ENCODE measurements at places on chromosomes 5 and 9.

DNA sequence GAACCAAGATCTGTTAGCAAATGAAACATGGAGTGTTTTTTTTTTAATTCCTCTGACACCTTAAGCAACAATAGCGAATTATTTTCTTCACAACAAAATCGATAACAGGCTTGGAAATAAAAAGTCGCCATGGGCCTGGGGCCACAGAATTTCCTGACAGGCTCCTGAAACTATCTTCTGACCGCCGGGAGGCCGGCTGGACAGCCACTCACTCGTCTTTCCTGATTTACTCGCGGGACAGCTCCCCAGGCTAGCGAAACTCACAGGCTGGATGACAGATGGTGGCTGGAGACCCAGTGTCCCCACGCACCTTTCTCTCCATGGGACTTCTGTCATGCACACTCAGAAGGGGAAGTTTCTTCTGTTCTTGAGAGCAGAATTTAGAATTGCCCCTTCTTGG is 143.3 kb upstream of the IRX2 start:
- no peak for DNase-seq

DNA sequence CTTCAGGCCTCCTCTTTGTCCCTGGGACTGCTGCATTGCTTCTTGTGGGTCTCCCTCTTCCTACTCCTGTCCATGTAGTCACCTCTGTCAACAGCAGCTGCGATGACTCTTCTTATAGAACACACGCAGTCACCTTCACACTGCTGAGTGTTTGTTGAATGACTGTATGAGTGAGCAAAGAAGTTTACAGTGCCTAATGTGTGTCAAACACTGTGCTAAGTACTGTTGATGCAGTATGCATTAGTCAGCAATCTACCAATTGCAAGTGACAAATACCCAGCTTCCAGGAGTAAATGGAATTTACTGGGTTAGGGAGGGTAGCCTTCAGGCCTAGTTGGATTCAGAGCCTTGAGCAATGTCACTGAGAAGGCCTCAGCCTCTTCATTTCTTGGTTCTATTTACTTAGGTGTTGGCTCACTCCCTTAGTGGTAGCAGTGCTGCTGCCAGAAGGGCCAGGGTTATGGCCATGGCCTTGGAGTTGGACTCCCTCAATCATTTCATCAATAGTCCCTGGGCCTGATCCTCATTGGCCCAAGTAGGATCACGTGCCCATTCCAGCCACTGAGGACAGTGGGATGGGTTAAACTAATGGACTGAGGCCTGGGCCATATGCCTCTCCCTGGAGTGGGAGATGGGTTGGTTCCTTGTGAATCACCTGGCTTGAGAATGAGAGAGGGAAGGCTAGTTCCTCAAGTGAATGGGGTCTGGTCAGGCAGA is 93.5 kb downstream of the RGS3 start:
- no peak for DNase-seq

DNA sequence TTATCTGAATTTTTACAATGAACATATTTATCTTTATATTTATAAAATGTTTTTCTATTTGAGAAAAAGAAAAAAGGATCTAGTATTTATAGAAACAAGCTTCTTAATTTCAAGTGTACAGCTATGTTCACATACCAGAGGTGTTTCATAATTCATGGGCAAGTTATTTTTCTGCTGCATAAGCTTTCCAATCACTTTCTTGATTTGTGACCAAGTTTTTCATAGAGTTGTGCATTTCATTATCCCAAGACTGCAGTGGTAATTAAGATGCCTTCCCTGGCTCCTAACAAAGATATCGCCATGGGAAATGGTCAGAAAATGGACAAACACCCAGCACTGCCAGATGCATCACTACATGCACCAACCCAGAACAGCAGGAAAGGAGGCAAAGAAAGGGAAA is 124.6 kb downstream of the GNAQ start:
- no peak for DNase-seq

DNA sequence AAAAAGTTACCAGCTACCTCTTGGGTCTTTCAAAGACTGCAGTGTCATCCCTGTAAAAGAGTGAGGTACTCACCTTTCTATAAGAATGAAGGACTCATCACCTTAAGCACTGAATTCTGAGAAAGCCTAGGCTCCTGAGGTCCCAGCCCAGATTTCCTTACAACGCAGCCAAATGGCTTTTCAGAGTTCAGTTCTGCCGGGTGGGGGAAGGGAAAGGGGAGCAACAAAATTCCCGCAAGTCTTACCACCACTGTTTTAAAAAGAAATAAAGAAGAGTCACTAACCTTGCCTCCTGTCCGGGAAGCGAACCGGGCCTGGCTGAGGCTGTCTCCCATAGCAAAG is 373 bp downstream of the ADAMTS12 start:
- DNase-seq = peak; percentile 36

- DNase-seq = no peak
Measured at GRCh38 chr5:56083286-56083854, 88.6 kb upstream of the IL6ST start.

GRCh38 chr5:35956429-35956828 is 18.0 kb upstream of the CAPSL start:
- DNase-seq = no peak

DNA sequence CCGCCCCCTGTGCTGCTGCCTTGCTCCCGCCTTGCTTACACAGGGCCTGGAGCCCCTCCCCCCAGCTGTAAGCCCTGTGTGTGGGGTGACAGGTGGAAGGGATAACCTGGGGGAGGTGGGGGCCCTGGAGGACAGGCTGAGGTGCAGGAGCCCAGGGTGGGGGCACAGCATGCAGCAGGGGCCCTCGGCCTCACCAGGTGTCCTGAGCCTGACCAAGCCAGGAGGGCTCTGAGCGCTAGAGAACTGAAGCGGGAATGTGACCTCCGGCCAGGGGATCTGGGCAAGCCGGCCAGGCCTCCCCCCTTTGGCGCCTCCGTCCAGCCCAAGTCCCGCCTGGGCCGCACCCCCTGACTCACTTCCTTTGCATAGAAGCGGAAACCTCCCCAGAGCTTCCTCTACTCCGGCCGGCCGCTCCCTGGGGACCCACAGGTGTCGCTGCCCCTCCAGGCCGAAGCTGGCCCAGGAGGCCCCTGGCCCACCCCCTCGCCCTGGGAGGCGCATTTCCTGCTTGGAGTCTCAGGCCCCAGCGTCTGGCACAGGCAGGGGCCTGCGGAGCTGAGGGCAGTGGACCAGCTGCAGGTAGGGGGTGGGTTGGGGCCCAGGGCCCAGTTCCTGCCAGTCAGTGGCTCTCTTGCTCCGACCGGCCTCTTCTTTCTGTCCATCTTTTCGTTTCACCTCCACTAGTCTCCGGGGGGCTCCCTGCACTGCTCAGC is at the start of gene TOR4A:
TOR4A (plus strand) TSS at position 398 of the 713 bp plus-strand sequence. CDS start 964 bp downstream, outside the sequence.
- DNase-seq = peak; percentile 73

DNA sequence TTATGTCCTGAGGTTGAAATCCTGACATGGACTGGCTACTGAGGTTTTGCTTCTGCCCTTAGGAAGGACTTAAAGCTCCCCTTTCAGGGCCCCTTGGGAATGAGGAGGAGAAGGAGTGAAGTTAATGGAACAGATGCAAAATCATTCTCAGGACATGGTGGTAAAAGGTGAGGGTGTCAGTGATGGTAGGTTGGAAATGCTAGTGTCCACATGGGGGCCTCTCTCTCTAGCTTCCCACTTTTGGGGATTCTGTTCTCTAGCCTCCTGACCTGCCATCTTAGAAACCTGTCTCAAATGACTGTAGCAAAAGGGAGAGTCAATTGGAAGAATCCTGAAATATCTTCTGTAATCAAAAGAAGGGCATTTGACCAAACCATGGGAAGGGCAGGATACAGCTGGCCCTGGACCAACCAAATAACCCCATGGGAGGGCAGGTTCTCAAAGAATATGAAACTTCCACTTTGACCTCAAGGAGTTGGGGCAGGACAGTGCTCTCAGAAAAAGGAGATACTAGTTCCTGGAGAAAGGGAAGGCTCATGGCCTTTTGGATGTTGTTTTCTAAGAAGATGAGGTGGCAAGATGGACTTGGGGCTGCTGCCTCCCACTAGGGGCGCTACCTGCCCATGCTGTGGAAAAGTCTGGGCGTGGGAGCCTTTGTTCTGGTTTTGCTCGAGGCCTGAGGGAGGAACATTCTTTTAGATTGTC is 21.2 kb upstream of the MLANA start:
- no peak for DNase-seq

DNA sequence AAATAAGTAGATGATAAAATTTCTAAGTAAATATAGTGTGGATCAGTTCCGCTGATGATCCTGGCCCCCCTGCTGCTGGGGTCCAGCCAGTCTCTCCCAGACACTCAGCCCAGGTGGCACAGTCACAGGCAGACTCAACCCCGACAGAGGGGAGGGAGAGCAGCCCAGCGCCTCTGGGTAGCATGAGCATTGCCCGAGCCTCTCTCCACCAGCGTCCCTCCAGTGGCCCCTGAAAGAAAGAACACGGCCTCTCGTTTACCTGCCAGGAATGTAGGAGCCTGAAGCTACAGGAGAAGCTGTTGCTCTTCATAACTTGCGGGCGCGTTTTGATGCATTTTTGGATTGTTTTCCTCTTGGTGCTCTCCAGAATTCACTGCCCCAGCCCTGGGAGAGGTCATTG is 68.8 kb upstream of the ICE1 start:
- no peak for DNase-seq

- no peak for DNase-seq
Measured at GRCh38 chr5:76986825-76987526, 34.1 kb downstream of the CRHBP start.

DNA sequence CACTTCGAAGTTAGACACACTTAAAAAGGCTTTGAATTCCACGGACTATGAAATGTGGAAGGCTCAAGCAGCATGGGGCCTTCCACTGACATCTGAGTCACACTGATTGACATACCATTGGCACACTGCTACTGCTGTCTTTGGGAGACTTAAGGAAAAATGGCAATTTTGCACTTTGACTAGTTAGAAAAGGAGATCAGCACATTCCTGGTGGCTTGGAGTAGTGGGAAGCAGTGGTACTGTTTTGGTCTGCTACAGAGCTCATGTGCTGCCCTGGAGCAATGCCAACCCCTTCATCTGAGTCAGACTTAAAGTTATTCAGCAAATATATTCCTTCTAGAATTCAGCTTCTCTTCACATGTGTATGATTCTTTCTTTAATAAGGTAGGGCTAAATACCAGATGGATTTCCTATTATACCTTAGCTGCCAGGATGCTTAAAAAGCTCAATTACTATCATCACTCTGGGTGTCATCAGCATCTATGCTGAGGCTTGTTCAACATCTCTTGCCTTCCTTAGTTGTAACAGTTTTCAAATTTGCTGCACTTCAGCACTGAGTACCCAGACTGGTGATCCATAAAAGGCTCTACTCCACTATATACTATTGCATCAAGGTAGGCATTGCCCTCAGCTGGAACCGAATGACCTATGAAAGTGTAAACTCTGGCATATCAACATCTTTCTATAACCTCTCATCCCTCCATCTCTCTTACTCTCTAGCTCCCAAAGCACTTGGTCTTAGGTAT is 42.3 kb upstream of the MOCS2 start:
- peak; percentile 11 for DNase-seq

- peak; percentile 20 for DNase-seq
Measured at GRCh38 chr5:88144219-88145001, 124.2 kb downstream of the TMEM161B start.

GRCh38 chr5:90921418-90921973 is 362.9 kb downstream of the ADGRV1 start:
- DNase-seq = no peak

DNA sequence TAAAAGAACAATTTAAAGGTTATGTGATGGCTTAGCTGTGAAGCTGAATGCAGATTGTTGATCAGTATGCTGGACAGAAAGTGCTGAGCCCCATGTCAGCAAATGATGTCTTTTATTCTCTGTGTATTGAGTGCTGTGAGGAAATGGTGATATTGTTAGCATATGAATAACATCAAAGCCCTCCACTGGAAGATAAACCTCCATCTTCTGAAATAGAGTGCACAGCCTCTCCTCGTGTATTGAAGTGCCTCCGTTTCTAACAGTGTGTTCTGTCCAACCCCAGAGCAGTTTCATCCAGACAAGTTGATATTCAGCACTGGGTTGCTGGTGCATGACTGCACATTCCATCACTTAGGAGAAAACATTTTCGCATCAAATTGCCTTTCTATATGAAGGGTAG is 242.9 kb downstream of the CSNK1G3 start:
- peak; percentile 55 for DNase-seq

- no peak for DNase-seq
Measured at GRCh38 chr5:116806836-116807235, 232.2 kb upstream of the SEMA6A start.

DNA sequence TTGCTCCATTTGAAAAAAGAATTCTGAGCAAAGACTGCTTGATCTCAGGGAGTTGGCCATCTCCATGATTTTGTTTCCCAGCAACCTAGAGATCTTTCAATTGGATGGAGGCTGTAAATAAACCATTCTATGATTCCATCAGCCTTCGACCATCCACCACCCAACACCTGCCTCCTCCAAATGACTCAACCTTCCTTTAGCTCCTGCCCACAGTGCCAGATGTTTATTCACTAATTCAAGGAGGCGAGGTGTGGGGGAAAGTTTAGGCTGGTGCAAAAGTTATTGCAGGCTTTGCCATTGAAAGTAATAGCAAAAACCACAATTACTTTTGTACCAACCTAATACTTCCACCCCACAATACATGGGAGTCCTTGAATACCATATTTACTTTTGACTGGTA is 327.5 kb downstream of the CAAP1 start:
- no peak for DNase-seq

DNA sequence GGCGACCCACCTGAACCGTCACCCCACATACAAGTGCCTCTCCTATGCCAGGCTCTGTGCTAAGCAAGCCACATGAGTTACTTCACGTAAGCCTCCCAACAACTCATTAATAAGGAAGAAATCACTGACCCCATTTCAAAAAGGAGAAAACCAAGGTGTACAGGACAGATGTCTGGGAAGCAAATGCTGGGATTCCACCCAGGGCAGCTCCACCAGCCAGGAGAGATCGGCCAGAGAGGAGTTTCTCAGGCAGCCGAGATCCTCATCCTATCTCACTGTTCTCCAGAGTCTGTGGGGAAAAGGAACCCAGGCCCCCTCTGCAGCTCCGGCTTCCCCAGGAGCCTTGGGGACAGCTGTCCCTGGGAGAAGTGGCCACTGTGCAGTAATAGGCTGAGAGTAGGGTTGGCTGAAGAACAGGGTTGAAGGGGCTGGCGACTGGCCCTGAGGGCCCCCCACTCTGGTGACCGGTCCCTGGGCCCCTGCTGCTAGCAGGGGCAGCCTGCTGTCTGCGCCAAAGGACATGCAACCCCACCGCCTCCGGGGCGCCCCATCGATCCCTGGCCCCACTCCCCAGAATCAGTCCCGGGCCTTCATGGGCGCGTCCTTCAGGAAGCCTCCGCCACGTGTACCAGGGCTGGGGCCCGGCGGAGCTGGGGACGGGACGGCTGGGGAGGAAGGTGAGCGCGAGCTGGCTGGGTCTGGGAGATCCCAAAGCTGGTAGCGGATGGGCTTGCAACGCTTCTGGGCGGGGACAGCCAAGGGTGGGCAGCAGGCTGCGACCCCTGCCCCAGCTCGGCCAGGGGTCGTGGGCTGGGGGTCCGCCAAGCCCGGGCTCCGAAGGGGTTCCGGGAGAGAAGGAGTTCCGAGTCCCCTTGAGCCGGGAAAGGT is 44.1 kb upstream of the STXBP1 start:
- peak; percentile 12 for DNase-seq

Data from kidney (tissue), 22 donors.